ENCODE measurements at places on chromosomes 7 and 10. TPM values are rescaled to one million over a fixed set of nuclear protein-coding genes. Genes with fewer than 3 reads are reported as not detected.

The MRLN gene
- not detected for total RNA-seq

The NEUROD6 gene
- not detected for total RNA-seq

The MLXIPL gene
- total RNA-seq: 1.5 TPM

The HOXA5 gene
- 6.7 TPM for total RNA-seq

The GIMAP4 gene
- not detected for total RNA-seq

The NEURL1 gene
- total RNA-seq: 0.50 TPM

The SLC13A1 gene
- not detected for total RNA-seq

The OR2F2 gene
- total RNA-seq: 0.17 TPM

The TRIM50 gene
- not detected for total RNA-seq

The EMX2 gene
- total RNA-seq: not detected

The SPDYE9 gene
- total RNA-seq: not detected

The KCND2 gene
- total RNA-seq: 0.17 TPM

The TET1 gene
- 0.24 TPM for total RNA-seq

The SPDYE6 gene
- not detected for total RNA-seq

The DENND2A gene
- total RNA-seq: 0.17 TPM
